Mesenteric fat pad (tissue), 1 donor: ENCODE measurements at places on chromosomes 5 and 9. TPM values are rescaled to one million over a fixed set of nuclear protein-coding genes. Genes with fewer than 3 reads are reported as not detected.

The EPB41L4B gene
- 48.6 TPM for total RNA-seq

The GARIN3 gene
- total RNA-seq = not detected

The HTR4 gene
- total RNA-seq = 0.16 TPM

The PCDHGA4 gene
- 4.7 TPM for total RNA-seq

The PCDHGA10 gene
- 4.2 TPM for total RNA-seq

The FBXL7 gene
- 12.2 TPM for total RNA-seq

The MIGA2 gene
- total RNA-seq = 17.3 TPM

The NIPAL4 gene
- not detected for total RNA-seq

The TRIM32 gene
- 19.8 TPM for total RNA-seq

The WDR5 gene
- 28.7 TPM for total RNA-seq

The VCAN gene
- total RNA-seq = 224 TPM

The S1PR3 gene
- 13.9 TPM for total RNA-seq

The PCDHB15 gene
- 3.4 TPM for total RNA-seq

The B4GALT1 gene
- 115 TPM for total RNA-seq

The SLC34A1 gene
- not detected for total RNA-seq

The FIBCD1 gene
- not detected for total RNA-seq

The SLC28A3 gene
- 0.10 TPM for total RNA-seq

The SPINK6 gene
- not detected for total RNA-seq

The SV2C gene
- not detected for total RNA-seq

The SEMA5A gene
- 7.9 TPM for total RNA-seq

The SLC23A1 gene
- total RNA-seq = not detected
